Activated CD4-positive, alpha-beta T cell treated with anti-CD3 and anti-CD28 coated beads, Interleukin-2, amount 50 U/mL, for 4 hours (primary cell): ENCODE measurements at places on chromosomes 5 and 9.

- no peak for DNase-seq
Measured at GRCh38 chr5:133150909-133151544, 99.2 kb downstream of the HSPA4 start.

DNA sequence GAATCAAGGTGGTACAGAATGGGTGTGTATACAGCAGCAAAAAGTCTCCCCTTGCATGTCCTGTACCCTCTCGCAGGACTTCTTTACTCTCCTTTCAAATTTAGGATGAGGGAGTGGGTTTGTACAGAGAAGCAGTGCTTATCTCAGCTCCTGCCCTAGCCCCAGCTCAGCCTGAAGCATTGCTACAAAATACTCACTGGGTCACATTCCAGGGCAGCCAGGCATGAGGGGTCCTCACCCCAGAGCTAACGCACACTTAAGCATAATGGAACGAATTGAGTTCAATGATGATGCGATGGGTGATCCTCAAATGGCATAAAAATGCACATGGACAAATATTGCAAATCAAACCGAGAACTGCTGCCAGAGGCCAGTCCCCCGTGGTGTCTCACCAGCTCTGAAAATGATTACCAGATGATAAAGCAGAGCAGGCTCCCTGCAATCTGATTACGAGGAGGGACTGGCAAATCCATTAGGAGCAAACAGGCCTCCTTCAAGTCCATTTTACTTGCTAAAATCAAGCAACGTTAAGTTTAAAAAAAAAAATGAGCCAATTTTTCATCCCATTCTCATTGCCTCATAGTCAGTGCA lies 231.6 kb upstream of the TAS2R1 start:
- no peak for DNase-seq

DNA sequence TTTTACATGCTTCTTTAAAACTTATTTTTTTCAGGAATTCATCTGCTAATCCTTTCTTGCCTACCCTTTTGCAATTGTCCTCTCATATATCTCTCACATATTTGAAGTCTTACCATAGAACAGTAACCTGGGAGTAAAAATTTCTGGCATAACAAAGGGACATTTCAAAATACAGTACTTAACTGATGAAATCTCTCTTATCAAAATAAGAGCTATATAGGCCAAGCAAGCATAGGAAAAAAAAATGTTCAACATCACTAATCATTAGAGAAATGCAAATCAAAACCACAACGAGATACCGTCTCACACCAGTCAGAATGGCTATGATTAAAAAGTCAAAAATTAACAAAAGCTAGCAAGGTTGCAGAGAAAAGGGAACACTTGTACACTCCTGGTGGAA lies 2062.7 kb upstream of the CDH6 start:
- no peak for DNase-seq

GRCh38 chr9:86783884-86784283 lies 163.4 kb downstream of the GAS1 start:
- no peak for DNase-seq

DNA sequence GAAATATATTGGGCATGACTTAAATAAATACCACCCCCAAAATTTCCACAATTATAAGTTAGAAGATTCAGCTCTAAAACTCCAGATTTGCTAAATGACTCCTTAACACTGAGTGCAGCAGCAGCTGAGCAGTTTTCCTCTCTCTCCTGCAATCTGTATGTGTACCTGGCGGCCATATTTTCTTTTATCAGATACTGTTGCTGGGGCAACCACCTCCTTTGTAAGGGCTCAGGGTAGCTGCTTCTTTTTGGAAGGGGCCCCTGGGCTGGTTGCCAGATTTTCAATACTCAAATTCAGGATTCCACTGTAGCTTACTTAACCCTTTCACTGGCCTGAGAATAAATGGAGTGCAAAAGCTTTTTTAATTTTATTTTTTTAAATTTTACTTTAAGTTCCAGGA lies 197.0 kb downstream of the TAF11L14 start:
- DNase-seq, result no peak

DNA sequence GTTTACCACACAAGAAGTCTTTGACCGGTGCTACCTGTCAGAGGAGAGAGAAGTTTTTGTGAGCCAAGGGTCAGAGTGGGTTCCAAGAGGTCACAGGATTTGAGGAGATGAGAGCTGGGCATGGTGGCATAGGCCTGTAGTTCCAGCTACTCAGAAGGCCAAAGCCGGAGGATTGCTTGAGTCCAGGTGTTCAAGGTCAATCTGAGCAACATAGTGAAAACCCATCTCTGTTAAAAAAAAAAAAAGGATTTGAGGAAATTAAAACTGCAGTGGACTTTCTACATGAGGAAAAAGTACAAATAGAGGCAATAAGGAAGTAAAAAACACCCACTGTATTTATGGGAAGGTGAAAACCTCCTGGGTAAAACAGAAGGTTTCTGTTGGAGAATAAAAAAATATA lies 63.8 kb downstream of the PHAX start:
- no peak for DNase-seq

- no peak for DNase-seq
Measured at GRCh38 chr5:56003179-56003578, 8.4 kb upstream of the IL6ST start.

- no peak for DNase-seq
Measured at GRCh38 chr5:20654746-20655145, 666.7 kb upstream of the CDH18 start.

DNA sequence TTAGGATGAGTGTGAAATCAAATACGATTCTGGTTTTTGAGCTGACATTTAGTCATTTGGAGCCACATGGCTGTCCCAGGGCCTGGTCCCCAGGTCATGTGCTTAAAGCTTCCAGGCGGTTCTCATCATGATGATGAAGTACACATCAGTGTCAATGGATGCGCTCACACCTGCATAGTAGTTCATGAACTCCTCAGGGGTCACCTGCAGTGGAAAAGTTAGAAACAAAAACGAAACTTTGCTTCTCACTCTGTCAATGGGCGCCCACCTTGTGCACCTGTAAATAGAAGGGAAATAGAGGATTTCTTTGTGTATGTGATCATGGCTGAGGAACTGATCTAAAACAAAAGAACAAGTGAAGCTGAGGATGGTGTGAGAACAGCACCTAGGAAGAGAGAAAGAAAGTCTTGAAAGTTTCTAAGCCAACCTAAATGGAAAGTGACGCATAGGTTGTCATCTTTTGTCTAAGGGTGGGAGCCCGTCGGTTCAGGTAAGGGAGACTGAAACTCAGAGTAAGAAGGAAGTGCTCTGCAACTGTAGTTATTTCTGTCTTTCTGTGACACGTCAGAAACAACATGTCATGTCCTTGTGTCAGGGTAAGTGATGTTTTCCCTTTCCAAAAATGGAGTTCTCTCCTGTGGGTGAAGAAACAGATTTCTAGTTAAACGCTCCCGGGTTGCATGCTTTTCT lies 33.8 kb downstream of the CAPSL start:
- no peak for DNase-seq

GRCh38 chr9:134592819-134593200 lies 48.8 kb upstream of the COL5A1 start:
- no peak for DNase-seq

DNA sequence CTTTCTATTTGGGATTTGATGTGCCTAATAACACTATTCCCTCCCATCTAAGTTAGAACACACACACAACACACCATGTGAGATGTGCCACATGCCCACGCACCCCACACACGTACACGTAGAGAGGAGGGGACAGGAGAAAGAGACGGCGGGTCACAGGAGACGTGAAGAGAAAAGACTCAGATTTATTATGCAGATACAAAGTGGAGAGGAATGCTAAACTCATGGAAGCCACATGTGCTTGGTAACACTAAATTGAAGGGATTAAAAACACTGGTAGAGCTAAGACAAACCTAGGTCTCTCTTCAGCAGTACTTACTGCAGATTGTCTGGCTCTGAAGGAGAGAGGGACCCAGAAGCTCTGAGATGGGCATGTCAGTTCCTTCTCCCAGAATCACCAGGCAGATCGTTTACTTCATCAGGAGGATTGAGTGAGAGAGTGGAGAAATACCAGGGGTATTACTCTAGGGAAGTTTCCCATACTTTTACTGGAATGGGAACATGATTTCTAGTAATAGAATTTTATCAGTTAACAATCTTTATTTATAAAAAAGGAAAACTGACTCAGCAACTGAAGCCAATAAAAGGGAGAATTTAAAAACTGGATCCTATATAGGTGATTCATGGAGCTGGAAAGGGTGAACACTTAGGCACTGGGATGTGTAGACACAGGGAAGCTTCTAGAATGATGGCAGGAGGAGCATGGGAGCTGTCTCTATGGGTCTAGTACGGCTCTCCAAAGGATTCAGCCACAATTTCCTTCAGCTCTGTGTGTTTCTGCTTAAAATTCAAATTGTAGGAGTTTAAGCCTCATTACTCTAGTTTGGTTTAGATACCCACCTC lies 139.4 kb downstream of the MACIR start:
- no peak for DNase-seq

DNA sequence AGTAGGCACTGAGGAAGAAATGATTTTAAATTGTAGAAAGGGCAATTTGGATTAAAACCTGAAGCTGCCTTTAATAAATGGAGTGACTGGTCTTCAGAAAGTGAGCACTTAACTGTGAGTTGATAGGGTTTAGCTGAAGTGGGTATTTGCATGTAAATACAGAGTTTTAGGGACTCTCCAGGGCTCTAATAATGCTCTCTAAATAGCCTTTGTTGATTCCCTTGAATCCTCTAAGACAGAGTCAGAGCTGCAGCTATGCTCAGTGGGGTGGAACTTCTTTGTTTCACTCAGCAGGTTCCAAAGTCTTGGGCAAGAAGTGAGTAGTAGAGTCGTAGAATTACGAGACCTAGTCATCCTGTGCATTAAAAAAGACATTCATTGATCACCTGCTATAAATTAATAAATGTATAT lies 21.4 kb downstream of the GLRA1 start:
- DNase-seq, result no peak

DNA sequence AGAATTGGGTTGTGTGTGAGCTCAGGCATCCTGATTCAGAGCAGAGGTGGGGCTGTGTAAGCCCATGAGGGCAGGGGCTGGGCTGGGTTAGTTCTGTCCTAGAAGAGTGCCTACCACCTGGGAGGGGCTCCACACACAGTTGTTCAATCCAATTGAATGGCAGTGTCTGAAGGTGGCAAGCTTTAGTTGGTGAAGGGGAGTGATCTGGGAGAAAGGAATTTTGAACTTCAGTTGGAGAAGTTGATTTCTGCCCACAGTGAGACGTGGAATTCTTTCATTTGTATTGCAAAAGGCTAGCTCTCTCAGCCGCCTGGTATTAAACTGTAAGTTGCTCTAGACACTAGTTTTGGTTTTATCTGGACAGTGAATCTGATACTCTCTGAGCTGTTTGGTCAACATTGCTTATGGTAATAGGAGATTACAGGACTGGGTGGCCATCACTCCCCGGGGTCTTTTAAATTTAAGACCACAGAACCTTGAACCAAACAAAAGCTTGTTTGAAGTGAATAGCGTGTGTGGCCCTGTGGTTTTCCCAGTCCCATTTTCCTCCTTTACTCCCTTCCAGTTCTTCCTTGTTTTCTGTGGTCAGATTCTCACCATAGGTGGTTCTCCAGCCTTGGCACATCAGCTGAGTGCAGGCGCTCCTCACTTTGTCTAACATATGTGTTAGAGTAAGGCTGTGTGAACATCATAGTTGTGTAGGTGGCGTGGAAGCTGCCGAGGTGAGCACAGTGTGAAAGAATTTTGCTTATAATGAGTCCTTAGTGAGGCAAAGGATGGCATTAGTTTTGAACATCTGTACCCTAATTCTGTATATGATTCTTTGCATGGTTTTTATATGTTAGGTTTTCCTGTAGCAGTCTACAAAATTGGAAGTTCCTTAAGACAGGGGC lies 78.0 kb downstream of the ARHGAP26 start:
- DNase-seq, result no peak

GRCh38 chr5:35171991-35172390 lies 58.3 kb downstream of the PRLR start:
- DNase-seq, result no peak

- no peak for DNase-seq
Measured at GRCh38 chr5:135429301-135430134, 17.6 kb downstream of the DCANP1 start.

DNA sequence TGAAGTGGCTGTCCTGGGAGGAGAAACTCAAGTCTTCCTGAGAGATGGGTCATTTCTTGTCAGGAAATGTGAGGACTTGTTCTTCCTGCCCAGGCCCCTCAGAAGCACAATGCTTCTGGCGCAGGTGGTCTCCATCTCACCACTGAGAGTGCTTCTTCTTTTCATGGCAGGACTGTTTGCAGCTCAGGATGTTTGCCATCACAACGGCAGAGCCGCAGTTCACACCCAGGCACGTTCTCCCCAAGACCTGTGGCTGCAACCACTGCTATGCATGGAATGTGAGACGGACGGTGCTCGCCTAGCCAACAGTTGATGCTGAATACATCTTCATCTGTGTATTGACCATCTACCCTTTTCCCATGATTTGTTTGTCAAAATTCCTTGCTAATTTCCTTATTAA lies 216.3 kb downstream of the GADD45G start:
- DNase-seq, result no peak

DNA sequence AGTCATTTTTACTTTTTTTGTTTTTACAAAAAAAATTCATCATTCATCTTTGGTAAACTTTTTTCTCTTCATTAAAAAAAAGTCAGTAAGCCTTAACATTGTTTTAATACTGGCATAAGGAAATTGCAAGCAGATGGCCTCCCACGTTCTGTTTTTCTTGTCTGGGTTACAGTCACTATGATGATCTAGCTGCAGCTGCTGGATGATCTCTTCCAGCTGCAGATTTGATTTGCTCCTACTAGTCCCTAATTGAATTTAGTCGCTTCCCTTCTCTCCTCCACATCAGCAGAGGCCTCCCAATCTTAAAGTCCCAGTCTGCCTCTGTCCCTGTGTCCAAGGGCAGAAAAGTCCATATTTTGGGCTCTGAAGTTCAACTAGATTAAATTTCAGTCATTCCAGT lies 106.8 kb upstream of the PTGER4 start:
- DNase-seq, result no peak
